PC-9 (cell line): ENCODE measurements at places on chromosomes 6 and 20.

DNA sequence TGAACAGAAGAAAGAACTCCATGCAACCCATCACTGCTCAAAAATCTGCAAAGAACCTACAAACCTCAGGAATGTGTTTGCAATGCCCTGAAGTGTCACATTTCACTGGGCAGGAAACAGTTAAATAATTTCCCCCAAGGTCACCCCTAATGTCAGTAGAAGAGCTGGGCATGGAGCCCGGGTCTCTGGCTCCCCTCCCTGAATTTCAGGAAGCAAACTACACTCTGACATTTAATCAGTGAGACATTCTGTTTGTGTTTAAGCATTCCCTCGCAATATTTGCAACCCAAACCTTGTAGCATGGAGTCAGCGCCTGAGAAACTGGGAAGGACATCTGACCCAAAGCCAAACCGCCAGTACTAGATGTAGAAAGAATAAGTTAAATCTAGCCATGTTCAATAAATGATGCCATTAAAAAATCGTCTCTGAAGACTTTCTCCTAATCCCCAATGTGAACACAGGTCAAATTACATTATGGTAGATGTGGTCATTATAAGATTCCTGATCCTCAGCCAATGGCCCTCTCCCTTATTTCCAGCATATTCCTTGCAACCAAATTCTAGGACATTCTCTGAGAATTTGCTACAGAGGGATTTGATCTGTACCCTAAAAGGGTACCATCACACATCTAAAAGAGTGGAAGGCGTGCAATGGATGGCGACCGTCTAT, 91.2 kb upstream of the ADTRP start:
- no peak for DNase-seq

GRCh38 chr20:40891351-40891750, 137.3 kb upstream of the TOP1 start:
- DNase-seq, result no peak

DNA sequence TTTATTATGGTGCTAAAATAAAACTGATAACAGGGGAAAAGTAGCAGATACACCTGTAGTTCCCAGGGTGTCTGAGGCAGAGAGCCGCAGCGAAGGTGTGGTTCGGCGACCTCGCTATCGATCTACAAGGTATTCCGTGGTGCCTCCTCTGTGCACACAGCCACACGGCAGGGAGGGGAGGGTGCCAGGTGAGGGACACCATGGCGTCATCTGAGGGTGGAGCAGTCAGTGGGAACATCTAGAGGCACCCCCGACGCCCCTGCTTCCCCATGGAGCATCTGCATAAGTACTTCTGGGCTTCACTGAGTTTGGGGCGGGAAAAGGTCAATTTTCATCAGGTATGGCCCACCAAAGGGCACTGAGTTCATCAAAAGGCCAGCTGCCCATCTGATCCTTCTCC, 243.3 kb downstream of the TAF4 start:
- no peak for DNase-seq

DNA sequence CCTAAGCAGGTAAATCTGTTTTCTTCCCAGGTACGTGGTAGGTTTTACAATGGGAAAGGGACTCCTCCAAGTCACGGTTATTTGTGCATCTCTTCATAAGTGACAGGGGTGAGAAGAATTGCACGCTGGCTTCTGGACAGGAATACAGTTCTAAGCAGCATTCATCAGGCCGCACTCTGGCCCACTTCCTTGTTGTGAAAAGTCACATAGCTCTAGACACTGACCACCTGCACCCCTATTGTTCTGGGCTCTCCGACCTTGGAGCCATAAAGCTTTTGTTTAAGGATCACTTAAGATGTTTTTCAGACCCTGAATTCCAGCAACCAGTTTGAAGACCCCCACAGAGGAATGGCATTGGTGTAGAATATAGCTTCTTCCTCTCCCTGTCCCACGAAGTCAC, 31.4 kb downstream of the RAMACL start:
- no peak for DNase-seq
